Hippocampal formation (tissue), 2 donors: ENCODE measurements at places on chromosomes 4 and X.

DNA sequence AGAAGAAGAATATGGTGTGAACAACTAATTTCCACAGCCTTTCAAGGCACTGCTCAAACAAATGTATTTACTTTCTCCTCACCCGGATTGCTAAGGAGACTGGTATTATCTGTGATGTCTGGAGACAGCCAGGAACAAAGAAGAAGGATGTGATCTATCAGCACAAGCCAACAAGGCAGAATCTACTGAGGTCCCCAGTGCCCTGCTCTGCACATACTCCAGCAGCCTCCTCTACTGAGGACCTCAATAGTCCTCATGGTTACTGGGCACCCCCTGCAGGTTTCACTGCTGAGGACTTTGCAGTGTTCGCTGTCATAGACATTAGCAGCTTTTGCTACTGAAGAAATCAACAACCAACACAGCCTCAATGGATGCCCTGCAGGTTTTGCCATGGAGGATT, 930.1 kb downstream of the ADGRL3 start:
- no peak for DNase-seq

GRCh38 chrX:1661048-1661921, 46.4 kb downstream of the ASMT start:
- no peak for DNase-seq

- no peak for DNase-seq
These were observed 80.6 kb downstream of the AFF1 start for GRCh38 chr4:87015416-87015815.

- no peak for DNase-seq
These were observed at the start of gene PPEF1 for GRCh38 chrX:18707426-18708049. Gene PPEF1, plus strand, starts transcription at chrX:18707645. Its CDS starts 136 bp downstream, at chrX:18707781.

GRCh38 chr4:118032691-118033090, 1.6 kb upstream of the NDST3 start:
- DNase-seq, result no peak

DNA sequence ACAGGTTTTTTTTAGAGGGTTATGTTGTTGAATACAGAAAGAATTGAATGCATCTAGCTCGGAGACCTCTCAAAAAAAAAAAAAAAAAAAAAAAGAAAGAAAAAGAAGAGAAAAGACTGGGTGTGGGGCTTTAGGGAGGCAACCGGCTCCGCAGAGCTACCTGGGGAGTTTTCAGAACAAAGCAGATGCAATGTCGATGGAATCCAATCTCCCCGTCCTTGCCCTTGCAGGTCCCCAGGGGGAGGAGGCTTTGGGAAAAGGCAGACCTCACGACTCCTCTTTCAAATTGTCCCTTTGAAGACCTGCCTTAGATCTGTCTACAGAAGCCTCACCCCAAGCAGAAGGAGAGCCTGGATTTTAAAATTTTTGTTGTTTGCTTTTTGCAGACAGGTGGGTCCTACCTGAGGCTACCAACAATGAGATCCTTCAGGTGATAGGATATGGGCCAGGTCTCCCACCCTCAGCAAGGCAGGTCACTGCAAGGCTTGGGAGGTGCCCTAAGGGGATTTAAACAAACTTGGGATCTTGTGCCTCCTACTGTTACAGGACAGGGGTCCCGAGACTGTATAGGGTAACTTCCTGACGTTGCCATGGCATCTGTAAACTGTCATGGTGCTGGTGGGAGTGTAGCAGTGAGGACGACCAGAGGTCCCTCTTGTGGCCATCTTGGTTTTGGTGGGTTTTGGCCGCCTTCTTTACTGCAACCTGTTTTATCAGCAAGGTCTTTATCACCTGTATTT, 75.2 kb upstream of the PRKX start:
- DNase-seq, result no peak

DNA sequence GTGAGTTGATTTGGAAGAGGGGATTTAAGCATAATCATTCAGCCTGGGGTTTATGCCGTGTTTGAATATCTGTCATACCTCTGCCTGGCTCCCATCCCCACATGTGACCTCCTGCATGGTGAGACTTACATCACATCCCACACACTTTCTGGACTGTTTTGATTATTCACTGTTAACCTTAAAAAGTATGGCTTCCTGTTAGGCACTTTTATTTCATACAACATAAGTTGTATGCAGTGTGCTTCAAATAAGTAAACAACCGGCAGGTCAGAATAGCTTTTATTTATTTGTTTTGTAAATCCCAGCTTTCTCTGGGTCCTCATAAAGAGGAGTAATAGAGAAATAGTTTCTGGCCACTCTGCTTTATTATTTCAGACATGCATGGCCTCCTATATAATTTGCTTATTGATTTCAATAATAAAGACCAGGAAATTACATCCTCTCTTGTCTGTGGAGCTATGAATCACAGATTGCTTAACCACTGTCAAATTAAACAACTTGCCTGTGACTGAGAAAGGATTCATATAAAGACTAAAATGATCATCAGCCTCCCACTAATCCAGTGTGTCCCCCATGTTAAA, 376.8 kb upstream of the ZFP42 start:
- no peak for DNase-seq

DNA sequence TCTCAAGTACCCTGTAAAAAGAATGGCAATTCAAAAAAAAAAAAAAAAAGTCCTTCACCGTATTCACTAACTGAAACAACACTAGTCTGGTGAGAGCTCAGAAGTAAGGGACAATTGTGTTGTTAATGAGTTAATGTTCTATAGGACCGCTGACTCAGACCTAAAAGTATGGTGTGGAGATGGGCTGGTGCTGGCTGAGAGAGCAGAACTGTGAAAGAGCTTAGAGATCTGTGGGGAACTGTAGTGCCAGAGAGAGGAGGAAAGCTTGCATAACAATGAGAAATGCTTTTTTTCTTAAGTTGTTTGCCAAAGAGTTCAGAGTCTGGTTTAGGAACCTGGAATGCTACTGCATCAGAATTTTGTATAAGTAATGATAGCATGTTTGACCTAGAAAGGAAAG, 65.1 kb downstream of the LHFPL1 start:
- no peak for DNase-seq

DNA sequence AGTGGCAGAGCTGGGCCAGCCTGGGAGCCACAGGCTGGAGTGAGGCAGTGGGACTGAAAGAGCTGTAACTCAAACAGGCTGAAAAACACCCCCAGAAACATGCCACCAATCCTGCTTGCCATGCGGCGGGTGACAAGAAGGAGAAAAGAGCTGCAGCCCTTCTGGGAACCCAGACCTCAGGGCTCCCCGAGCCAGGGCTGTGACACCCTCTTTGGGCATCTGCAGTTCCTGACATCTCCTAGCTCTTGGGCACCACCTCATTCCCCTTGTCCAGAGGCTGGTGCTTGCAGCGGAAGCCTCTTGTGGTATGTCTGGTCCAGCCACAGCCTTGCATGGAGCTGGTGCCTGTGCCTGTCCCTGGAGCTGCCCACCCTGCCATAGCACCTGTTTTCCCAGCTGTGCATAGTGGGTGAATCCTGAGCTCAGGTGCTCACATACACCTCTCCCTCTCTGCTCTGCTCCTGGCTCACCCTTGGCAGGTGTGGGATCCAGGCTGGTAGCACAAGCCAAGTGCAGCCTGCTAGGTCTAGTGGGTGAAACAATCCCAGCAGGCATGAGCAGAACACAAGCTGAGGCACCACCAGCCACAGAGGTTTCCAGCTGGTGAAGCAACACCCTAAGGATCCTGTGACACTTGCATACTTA, 149.0 kb downstream of the CXXC4 start:
- DNase-seq, result no peak

GRCh38 chrX:69324851-69325250, 159.6 kb upstream of the PJA1 start:
- no peak for DNase-seq

DNA sequence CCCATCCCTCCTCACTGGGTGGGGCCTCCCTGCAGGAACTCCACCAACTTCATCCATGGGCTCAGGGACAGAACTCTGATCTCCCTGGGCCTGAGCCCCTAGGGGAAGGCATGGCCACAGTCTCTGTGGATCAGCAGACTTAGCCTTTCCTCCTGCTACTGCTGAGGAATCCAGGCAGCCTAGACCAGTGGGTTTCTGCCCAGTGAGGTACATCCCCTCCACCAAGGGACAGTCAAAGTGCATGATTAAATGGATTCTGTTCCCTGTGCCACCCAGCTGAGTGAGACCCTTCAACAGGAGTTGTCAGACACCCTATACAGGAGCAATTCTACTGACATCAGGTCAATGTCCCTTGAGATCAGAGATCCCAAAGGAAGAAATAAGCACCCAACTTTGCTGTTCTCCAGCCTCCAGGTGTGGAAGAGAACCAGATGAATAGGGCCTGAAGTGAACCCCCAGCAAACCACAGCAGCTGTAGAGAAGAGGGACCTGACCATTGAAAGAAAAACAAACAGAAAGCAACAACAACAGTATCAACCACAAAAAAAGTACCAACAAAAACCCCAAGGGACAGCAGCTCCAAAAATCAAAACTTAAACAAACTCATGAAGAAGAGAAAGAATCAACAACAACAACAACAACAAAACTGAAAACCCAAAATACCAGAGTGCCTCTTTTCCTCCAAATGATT, 84.8 kb downstream of the CHIC1 start:
- no peak for DNase-seq

DNA sequence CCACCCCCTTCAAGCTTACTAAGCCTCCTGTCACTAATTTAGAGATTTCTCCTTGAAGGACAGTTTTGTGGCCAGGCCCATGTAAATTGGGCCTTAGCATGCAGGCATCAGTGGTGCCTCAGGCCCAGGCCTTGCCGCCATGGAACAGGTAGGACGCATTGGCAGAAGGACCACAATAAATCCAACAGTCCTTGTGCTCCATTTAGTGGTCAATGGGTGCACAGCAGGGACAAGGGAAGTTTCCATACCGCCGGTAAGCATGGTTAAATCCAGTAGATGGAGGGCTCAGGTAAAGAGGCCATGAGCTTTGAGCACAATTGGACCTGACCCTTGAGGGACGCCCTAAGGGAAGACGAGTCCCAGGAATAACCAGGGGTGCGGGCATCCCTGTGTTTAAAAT, 97.3 kb downstream of the UGT2B28 start:
- no peak for DNase-seq

DNA sequence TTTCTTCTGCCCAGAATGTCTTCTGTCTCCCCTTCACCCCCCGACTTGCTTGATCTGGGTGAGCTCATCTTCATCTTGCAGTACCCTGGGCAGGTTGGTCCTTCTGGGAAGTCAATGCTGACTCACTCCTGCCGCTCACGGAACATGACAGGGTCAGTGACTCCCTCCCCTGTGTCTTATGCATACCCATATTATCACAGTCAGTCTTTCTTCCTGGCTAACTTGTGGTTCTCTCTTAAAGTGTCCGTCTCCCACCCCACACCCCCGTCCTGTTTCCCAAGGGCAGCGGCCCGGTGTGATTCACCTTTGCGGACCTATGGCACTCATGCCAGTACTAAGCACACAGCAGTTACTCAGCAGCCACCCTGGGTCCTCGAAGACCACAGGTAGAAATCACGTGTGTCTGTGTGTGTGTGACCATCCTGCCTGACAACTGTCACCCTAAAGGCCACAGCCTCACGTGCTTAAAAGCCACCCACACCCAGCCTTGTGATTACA, 17.7 kb downstream of the IQSEC2 start:
- no peak for DNase-seq

DNA sequence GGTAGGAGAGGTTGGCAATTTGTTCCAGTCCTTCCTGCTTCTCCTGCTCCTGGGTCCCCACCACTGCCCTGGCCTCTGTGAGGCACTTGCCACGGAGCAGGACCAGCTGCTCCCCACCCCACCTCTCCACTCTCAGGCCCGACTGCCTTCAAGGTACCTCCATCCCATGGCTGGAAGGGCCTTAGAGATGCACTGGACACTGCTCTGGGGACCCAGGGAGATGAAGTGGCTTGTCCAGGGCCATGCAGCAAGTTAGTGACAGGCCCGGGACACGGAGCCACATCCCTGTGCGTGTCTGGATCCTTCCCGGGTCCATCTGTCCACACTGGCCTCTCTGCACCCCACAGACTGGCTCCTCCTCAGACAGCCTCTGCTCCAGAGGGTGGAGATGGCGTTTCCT, 105.3 kb downstream of the CPZ start:
- DNase-seq, result no peak

- DNase-seq, result no peak
These were observed 60.1 kb downstream of the TSC22D3 start for GRCh38 chrX:107715331-107716117.

GRCh38 chr4:99783940-99784339, 32.7 kb upstream of the DAPP1 start:
- DNase-seq, result no peak
